ENCODE measurements at places on chromosomes 2 and 18.

DNA sequence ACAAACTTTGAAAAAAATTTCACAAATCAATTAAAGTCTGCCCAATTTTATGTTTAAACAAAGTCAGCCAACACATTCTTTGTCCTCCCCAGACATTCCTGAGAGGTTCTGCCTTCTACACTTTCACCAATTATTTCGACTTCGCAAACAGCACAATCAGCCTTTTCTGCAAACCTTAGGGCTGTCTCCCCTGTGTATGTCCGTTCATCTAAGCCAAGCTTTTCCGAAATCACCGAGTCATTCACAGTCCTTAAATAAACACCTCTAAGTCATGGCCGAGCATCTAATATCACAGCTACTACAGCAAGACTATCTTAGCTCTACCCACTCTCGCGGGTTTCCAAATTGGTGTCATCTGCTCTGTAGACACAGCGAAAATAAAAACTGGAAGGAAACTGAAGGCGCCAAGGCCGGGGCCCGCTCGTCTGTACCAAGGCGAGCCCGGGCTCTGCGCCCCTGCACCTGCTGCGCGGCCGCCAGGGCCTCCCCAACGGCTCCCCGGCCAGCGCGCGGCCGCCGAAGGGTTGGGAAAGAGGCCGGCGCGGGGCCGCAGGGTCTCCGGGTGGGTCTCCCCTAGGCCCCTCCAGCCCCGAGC, 730 bp downstream of the ODC1 start:
- no peak for DNase-seq

DNA sequence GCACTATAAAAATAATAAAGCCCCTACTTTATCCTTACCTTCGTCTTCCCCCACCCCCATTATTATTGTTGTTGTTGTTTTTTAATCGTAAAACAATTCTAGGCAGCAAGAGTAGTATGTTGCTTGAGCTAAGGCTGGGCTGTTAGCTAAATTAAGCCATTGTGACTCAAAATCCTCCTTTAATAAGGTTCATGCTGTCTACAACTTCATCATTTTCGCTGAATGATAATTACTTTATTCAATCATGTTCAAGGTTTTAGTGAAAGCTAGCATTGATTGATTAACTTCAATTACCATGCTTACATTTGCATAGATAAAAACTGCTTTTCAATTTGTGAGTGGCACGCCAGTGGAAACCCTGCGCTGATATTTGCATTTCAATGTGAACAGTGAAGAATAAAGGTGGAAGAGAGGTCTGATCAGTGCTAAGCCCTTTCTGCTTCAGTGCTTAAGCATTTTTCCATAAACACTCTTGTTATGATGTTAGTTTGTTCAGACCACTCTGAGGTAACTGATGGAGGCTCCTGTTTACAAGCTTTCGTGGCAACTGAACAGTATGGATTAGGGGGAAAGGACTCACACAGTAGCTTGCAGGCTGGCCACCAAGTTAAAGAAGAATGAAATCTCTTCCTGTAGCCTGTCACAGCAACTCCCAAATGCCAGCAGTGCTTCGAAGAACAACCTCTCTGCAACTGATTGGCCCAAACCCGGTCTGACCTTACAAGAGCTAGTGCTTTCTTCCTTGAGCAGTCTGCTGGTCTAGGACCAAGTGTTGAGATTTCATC, 156.8 kb downstream of the GPD2 start:
- no peak for DNase-seq

DNA sequence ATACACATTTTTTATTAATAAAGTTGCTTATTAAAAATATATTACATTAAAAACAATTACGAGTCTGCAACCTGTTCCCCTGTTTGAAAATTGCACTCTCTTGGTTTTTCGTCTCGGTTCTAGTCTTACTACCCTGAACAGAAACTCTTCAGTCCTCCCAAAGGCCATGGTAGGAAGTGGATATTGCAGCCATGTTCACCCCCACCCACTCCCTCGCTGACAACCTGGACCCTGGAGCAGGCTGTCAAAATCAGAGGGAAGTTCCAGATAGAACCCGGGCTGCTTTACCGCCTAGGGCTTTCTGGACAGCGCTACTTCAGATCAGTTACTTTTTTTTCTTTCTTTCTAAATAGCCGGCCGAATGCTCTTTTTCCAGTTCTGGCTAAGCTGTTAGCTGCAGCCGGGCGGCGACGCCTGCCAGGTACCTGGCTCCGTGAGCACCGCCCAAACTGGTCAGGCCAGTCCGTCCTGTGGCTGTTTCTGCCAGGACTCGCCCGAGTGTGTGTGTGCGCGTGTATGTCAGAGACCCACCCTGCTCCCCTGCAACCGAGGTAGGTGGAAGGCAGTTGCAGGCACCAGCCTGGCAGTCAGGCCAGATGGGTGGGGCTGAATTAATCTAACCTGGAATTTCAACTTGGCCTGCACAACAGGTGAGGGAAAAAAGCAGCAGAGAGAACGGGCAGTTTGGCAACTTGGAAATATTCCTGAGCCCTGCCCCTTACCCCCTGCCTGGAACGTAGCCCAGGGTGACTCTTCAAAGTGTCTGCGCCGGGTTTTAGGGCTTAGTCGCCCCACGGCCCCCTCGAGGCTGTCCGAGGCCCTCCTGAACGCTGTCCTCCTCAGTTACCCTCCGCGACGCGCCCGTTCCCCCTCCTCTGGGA, 1.1 kb upstream of the TET3 start:
- no peak for DNase-seq

DNA sequence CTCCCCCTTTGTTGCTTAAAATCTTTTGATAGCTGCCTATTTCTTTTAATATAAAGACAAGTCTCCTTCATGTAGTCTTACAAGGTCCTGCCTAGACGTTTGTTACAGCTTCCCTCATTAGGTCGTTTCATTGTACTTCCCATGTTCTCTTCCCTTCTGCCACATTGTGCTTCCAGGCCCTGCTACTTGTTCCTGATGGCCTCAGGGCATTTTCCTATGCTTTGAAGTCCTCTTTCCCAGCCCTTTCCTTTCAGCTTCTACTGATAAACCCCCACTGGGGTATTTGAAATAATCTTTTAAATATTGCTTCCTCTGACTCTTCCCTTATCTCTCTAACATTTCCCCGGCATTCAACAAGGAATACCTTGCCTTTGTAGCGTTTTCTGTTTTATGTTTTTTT, 67.4 kb downstream of the UBE2E3 start:
- no peak for DNase-seq

GRCh38 chr18:6547476-6547875, 132.8 kb upstream of the L3MBTL4 start:
- no peak for DNase-seq

GRCh38 chr2:38037325-38037724, 38.6 kb downstream of the CYP1B1 start:
- DNase-seq = no peak
